ENCODE measurements at places on chromosomes 12 and 14.

- DNase-seq = no peak
Measured at GRCh38 chr12:16359512-16360491, 12.4 kb downstream of the MGST1 start.

DNA sequence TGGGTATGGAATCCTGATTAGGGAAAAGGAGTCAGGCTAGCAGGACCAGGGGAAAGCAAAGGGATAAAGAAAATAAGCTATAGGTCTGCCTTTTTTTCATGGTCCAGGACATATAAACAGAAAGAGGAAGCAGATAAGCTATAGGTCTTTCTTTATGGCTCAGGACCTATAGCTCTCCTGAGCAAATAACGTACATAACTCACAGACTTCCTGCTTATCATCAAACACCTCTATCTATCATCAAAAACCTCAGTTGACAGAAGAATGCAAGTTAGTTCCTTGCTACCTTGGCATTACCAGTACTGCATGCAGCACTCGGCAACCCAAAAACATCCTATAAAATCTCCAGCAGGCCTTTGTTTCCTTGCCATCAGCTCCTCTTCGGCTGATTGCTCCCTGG lies 238.7 kb upstream of the OR4E1 start:
- no peak for DNase-seq

DNA sequence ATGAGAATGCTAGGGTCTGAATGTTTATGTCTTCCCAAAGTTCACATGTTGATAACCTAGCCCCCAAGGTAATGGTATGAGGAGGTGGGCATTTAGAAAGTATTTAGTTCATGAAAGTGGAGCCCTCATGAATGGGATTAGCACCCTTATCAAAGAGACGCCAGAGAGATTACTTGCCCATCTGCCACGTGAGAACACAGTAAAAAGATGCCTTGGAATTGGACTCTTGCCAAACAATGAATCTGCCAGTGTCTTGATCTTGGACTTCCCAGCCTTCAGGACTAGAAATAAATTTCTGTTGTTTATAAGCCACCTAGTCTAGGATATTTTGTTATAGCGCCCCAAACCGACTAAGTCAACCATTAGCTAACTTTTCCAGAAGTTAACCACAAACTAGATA lies 92.0 kb upstream of the SLC38A4 start:
- DNase-seq = no peak

GRCh38 chr12:32680787-32681186 lies 1.7 kb downstream of the DNM1L start:
- DNase-seq = no peak

GRCh38 chr14:66972469-66972868 lies 216.8 kb upstream of the GARIN2 start:
- DNase-seq = no peak

DNA sequence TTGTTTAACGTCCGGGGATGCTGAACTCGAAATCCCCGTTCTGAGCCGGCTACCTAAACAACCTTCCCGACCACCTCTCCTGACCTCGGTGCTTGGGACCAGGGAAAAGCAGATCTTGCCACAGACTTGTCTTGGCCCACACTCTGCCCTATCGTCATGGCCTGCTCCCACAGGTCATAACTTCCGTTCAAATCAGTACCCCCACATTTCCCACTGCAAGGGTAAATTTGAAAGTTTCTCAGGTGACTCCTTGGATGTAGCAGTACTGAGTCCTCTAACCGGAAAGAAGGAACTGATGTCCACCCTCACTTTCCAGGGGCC lies 612 bp upstream of the RBM23 start:
- no peak for DNase-seq

- no peak for DNase-seq
Measured at GRCh38 chr12:123645380-123645779, 11.8 kb downstream of the GTF2H3 start.

GRCh38 chr12:42469355-42470175 lies 120.0 kb downstream of the PRICKLE1 start:
- no peak for DNase-seq

DNA sequence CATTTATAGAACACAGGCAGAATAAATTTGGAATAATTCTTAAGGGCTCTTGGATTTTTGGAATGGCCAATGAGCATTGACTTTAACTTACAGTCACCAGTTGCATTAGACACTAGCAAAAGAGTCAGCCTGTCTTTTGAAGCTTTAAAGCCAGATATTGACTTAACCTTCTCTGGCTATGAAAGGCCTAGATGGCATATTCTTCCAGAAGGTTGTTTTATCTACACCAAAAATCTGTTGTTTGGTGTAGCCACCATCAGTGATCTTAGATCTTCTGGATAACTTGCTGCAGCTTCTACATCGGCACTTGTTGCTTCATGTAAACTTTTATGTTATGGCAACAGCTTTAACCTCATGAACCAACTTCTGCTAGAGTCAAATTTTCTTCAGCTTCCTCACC lies 10.4 kb downstream of the PCNX1 start:
- DNase-seq = no peak

- no peak for DNase-seq
Measured at GRCh38 chr12:13387101-13387500, 190.6 kb downstream of the EMP1 start.

DNA sequence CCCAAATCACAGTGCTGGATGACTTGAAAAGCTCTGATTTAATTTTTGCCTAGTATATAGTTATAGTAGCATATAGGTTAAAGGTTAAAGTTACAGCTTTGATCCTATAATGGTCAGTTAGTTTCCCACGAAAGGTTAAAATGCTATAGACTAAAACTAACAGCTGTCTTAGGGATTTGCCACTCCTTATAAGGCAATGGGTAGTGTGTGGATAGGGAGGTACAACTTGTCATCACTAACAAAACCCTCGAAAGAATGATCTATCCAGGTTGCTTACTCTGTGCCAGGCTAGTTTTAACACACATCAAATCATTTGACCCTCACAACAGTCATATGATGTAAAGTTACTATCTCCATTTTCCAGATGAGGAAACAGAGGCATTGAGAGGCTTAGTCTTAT lies 11.7 kb downstream of the RCOR1 start:
- DNase-seq = no peak

GRCh38 chr14:22071006-22071405 lies 397.4 kb upstream of the OR4E1 start:
- no peak for DNase-seq

Measured in BJ (cell line).